Large intestine (tissue), 12 donors: ENCODE measurements at places on chromosomes 16 and 17.

DNA sequence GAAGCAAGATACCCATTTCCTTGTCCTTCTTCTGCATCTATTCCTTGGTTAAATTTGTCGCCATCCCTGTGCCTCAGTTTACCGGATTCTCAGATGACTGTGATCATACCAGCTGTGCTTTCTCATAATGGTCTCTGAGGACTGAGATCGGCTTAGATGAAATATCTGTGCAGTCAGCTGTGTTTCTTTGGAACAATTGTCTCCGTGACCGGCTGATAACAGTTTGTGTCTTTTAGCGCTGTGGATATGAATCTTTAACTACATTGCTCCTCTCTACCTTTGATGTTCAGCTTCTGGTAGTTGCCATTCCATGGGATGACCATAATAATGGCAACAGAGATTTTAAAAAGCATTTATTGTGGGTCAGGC is 473 bp downstream of the FTO start:
- no peak for DNase-seq

DNA sequence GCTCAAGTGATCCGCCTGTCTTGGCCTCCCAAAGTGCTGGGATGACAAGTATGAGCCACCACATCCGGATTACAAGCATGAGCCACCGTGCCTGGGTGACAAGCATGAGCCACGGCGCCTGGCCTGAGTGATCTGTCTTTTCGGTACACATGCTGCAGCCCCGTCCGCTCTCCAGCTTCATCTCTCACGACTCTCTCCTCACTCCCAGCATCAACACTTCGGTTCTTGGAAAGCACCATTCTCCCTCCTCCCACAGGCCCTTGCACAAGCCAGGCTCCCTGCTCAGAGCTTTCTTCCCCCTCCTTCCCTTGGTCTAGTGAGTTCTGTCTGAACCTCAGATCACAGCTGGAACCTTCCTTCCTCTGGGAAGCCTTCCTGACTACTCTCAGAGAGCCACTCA is 6.5 kb upstream of the NCBP3 start:
- DNase-seq, result no peak

DNA sequence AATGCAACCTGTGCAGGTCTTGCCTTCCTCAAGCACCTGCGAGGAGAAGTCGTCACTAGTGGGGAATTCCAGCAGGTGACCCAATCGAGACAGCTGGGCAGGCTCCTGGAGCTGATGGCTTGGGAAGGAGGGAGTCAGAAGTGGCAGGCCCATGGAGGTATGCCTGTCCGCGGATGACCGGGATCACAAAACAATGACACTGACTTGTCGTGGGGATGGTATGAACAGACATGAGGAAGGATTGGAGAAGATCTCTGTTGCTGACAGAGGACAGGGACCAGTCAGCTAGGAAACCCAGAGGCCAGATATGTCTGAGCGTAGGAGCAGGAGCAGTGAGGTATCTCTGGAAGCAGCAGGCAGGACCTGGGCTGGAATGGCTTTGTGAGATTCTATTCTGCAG is 233.3 kb downstream of the SOX9 start:
- no peak for DNase-seq

DNA sequence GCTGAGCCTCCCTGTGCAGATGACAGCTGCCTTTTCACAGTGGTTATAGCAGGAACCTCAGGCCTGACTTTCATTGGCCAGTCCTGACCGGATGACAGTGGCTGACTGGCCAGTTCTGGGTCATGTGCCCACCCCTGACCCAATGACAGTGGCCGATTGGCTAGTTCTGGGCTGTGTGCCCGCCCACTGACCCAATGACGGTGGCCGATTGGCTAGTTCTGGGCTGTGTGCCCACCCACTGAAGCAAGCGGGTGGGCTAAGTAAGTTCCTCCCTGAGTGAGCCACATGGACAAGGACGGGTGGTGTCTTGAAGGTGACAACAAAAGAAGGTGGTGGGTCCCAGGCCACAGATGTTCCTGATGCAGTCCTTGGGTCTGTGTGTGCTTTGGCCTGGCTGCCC is 9.5 kb downstream of the DEF8 start:
- peak; percentile 20 for DNase-seq

- no peak for DNase-seq
Measured at GRCh38 chr16:51388516-51388951, 237.5 kb upstream of the SALL1 start.

- no peak for DNase-seq
Measured at GRCh38 chr17:62923258-62924150, 42.5 kb upstream of the TANC2 start.

DNA sequence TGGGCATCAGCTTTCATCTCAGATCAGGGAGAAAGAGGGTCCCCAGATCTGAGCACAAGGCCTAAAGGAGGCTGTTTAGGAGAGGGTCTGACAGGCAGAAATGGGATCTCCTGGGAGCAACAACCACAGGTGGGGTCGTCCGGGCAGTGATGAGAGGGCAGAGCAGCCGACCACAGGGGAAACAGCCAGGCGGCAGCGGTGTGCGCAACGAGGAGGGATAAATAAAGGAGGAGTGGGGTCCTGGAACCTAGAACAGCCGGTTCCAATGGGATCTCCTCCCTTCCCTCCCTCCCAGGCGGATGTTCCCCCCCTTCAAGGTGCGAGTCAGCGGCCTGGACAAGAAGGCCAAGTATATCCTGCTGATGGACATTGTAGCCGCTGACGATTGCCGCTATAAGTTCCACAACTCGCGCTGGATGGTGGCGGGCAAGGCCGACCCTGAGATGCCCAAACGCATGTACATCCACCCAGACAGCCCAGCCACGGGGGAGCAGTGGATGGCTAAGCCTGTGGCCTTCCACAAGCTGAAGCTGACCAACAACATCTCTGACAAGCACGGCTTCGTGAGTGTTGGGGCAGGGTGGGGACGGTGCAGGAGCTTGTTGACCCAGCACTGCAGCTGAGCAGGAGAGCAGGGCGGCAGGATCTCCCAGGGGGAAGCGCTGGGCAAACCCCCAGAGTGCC is 1.9 kb downstream of the TBX2 start:
- DNase-seq, result no peak

DNA sequence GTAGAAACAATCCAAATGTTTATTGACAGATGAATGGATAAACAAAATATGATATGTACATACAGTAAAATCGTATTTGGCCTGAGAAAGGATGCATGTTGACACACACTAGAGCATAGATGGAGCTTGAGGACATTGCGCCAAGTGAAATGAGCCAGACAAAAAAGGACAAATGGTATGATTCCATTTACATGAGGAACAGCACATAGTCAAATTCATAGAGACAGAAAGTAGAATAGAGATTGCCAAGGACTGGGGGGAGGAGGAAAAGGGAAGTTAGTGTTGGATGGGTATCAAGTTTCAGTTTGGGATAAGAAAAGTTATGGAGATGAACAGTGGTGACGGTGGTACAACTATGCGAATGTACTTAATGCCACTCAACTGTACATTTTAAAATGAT is 47.9 kb downstream of the COPRS start:
- no peak for DNase-seq

- DNase-seq, result no peak
Measured at GRCh38 chr17:69524854-69525253, 110.4 kb downstream of the MAP2K6 start.

DNA sequence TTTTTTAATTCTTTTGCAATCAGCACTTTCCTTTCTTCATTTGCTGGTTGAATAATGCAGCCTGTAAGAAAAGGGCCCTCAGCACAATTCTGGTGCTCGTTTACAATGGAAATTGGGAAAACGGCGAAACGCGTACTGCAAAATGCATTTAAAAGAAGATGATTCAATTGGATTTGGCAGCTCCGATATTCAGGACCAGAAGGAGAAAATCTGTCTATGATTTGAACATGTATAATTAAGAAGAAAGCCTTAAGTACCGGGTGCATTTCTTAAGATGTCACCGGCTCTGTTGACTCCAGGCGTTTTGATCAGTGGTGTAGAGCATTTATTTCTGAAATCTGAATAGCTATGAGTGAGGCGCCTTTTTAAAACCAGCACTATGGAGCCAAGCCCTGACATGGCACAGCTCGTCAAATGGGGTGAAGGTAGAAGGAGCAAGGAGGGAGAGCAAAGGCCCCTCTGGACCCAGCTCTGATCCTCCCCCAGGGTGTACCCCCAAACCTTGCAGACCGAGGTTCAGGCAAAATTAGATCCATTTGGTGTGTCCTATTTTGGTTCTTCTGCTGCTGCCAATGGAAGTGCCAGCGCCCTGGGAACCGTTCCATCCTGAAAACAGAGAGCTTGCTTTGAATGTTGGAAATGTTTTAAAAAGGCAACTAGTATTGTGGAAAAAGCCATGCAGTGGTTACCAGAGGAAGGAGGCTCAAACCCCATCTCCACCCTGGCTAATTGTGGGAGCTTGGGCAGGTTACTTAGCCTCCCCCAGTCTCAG is 161.4 kb upstream of the RPL38 start:
- no peak for DNase-seq
